Substantia nigra (tissue), 51 donors: ENCODE measurements at places on chromosomes 7 and 10.

DNA sequence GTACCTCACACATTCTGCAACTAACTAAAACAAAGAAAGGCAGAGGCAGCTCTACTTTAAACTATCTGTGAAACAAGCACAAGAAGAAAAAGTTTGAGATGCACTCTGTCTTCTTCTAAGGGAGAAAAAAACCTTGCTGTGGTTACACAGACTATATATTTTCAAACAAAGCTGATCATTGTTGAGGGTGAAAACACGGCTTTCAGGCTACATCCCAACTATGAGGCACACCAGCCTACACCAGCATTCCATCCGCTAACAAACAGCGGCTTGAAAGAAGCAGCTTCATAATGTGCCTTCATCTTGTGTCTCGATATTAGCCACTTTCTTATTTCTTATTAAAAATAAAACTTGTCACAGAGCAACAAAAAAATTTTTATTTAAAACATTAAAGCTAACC, 79.1 kb downstream of the USP6NL start:
- no peak for DNase-seq

- DNase-seq, result no peak
Measured at GRCh38 chr7:128247640-128248194, 6.6 kb downstream of the LEP start.

- DNase-seq, result no peak
Measured at GRCh38 chr10:79232864-79233263, 114.4 kb upstream of the PPIF start.

DNA sequence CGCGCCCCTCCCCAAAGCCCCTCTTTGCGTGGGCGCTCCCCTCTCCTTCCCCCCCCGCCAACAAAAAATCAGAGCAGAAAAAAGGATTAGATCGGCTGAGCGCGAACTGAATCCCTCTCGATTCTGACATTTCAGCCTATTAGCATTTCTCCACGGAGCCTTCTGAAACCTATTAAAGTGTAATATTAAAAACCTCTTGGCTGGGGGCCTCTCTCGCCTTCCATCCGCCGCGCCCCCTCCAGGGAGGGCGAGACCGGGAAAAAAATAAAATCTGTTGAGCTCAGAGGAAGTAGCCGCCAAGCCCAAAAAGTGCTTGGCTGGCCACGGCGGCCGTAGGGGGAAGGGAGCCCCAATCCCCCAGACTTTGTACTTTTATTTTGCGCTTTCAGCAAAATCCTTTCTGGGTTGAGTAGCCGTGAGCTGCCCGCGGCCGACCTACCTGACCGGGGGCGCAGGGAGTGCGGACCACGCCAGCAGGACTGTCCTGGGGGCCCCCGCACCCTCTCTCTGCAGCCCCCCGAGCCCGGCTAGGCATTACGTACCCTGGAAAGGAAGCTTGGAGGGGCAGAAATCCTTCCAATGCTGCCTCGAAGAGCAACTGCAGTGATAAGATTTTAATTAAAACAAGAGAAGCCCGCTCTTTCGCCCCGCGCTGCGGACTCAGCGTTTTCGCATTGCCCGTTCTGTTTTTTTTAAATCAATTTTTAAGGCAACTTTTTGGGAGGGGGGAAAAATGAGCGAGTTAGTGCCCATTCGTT, 1.3 kb upstream of the TNRC18 start:
- no peak for DNase-seq

DNA sequence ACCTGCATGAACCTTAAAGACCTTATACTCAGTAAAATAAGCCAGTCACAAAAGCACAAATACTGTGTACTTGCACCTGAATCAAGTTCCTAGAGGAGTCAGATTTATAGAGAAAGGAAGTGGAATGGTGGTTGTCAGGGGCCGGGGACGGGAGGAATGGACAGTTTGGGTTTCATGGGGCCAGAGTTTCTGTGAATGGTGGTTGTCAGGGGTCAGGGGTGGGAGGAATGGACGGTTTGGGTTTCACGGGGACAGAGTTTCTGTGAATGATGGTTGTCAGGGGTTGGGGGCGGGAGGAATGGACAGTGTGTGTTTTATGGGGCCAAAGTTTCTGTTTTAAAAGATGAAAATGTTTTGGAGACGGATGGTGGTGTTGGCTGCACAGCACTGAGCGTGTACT, 260.0 kb upstream of the MKI67 start:
- no peak for DNase-seq

DNA sequence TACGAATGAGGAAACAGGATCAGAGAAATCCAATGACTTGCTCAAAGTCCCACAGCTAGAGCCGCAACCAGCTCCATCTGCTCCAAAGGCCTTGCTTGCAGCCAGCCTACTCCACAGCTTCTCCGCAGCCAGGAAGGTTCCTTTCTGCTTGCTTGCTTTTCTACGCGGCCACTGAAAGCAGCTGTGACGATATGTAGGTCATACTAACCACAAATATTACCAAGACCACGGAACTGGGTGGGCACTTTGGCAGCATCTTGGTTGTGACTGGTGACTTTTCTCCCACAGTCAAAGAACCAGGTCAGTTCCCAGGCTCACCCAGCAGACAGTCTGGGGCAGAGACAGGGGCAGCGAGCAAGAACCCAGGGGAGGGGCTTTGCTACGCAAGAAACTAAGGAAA, 86.4 kb downstream of the FAM53B start:
- DNase-seq, result no peak

DNA sequence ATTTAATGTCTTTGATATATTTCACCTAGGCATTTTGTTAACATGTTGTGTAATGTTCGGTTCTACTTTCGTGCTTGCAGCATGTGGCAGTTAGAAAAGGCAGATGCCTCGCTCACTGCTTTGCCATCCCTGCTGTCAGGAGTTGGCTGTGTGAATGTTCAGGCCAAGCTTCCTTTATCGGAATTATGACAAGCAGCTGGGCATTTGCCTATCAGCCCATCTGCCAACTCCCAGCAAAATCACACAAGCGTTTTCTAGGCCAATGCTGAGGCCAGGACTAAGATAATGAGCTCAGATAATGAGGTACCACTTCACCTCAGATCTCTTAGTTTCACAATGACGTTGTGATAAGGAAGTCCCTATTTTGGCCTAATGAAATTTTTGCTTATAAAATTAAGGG, 212.7 kb upstream of the FAM3C start:
- DNase-seq, result no peak

DNA sequence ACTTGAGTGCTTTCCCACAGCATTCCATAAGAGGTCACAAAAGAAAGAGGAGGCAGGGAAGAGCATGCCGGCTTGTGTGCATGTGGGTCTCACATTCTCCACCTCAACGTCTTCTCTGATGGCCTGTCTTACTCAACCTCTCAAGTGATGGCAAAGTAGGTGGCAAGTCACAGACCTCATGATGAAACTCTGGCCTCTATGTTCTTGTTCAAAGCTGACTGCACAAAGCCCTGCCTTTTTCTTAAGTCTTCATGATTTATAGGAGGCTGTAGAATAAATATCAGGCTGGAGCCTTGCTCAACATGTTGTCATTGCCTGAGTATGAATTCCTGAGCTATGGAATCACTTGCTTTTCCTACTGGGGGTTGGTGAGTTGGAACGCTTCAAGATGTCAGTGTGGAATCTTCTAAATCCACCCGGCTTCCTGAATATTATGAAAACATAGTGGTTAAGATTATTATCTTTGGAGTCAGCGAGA, 213.6 kb upstream of the INHBA start:
- DNase-seq, result no peak

- DNase-seq, result no peak
Measured at GRCh38 chr10:2949948-2950354, 117.4 kb upstream of the PFKP start.

DNA sequence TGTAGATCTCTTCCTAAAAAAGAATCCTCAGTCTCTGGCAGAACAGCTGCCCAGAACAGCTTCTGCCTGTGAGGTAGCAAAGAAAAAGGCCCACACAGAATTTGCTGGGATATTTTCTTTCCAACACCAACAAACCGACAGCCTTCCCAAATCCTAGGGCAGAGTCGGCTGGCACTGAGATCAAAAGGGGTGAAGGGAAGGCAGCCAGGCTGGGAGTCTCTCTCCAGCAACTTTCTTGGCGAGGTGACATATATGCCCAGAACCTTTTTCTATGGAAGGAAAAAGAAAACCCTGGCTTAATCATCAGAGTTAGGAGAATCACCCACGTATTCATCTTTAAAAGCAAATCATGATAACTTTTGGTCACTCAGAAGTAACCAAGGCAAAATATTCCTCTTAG, 279.6 kb downstream of the DNAJB6 start:
- no peak for DNase-seq

DNA sequence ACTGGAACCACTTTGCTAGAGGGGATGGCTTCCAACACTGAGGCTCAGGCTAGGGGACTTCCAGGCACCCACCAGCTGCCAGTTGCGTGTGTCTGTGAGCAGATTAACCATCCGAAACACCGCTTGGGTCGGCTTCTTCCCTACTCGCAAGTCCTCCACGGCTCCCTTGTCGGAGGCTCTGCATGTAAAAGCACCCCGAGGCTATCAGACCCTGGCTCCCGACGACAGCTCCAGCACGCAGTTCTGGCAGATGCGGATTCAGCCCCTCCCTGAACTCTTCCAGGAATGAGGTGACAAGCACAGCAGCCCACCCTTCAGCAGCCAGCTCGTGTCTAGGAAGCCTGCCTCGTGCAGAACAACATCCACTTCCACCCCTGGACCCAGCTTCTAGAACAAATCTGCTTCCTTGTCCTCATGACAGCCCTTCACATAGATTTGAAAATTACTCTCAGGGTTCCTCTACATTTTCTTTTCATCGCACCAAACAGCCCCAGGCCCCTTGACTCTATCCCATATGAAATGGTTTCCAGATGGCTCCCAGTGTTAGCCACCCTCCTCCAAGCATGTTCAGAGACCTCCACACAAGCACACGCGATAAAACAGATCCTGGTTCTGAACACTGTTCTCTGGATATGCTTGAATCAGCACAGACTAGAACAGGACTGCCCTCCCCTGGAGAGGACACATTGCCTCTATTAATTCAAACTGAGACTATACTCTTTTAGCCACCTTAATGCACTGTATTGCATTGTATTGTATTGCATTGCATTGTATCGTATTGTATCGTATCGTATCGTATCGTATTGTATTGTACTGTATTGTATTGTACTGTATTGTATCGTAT, 44.6 kb downstream of the SLIT1 start:
- DNase-seq, result no peak

DNA sequence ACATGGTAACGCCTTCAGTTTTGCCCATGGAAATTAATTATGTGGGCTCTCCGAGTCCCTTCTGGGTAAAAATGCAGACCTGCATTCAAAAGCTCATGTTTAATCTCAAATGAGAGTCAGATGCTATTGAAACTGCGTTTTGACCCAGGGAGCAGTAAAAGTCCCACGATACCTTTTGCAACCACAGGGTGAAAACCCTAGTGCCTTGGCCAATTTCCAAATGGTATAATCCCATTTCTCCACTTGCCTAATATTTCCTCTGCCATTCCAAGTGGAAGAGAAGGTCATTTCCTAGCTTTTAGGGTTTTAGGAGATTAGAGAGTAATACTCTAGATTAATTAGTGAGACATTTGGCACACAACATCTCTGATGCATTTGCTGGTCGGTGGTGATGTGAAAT, 132.5 kb downstream of the NRP1 start:
- DNase-seq, result no peak

DNA sequence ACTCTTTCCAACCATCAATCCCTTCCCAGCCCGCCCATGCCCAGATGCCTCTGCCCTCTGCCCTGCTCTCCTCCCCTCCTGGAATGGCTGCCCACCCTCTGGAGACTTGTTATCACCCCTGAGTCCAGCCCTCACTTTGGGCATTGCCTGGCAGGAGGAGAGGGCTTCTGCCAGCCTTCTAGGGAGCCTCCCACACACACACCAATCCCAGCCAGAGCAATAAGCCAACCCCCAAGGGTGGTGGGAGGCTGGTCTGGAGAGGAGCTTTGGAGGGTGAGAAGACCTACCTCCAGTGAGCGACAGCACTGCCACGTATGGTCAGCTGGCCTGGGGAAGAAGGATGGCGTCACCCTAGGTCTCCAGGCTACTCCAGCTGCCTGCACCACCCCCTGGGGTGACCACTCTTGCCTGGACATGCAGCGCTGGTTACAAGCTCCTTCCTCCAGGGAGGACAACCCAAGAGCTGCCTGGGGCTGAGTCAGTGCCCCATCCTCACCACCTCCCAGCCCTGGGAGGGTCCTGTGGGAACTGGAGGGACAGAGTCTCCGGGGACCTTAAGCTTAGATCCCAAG, 8.4 kb downstream of the C10orf105 start:
- no peak for DNase-seq

- DNase-seq, result no peak
Measured at GRCh38 chr10:112949143-112949823, 764 bp upstream of the TCF7L2 start.

DNA sequence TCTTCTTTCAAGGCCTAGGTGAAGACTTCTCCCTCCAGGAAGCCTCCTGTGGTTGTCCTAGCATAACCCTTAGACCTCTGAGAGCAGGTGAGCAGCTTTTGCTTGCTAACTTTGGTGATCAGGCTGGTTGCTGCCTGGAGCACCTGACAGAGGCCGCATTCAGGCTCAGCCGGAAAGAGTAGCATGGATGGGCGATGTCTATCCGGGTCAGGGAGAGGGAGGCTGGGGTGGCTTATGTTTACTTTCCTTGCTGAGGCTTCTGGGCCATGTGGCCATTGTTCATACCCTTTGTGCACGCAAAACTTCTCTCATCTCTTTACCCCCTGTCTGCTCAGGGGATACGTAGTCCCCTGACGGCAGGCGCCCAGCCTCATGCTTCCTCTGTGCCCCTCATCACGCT, 27.4 kb upstream of the PCBD1 start:
- no peak for DNase-seq

DNA sequence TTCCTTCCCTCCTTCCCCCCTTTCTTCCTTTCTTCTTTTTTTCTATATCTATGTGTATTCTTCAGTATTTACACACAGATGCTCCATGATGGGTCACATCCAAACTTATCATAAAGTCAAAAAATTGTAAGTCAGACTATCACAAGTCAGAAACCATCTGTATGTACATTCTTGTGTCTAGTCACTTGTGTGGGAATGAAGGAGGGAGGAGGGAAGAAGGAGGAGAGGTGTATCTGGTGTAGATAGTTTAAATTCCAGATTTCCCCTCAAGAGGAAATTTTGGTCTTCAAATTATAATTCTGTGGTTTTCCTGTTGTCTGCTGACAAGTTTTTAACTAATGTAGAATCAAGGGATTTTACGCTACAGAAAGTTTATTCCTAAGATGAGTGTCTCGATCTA, 287.2 kb downstream of the ETV1 start:
- no peak for DNase-seq
